Kidney glomerular epithelial cell (primary cell): ENCODE measurements at places on chromosomes 5 and 9.

DNA sequence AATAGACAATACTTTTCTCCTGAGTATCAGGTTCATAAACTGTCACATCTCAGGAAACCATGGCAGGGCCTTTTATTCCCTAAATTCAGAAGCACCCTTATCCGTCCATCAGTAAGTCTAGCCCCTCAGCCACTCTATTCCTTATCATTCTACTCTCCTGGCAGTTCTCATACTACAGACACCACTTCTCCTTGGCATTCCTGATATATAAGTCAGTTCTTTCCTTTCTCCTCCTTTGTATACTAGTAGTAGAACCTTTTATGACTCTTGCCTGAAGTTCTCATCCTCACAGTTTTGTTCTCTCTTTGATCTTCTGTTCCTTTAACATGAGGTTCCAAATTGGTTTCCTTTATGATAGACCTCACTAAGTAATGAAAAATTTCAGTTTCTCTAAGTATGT is 29.3 kb downstream of the GRAMD2B start:
- DNase-seq, result no peak

DNA sequence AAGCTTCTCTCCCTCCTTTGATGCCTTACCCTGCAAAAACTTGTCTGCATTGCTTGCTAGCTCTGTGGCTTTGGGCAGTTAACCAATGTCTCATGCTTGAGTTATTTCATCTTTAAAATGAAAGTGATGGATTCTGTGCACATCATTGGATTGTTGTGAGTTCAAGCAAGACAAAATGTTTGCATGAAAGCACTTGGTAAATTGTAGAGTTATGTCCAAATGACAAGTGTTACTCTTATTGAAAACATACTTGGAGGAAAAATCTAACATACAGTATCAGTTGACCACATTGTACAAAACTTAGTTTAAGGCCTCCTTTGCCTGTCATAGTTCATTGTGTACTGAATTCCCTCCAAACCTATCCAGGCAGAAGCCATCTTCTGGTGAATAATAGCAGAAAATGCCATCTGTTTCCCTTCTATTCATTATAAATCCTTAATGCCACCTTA is 30.0 kb downstream of the TGFBR1 start:
- DNase-seq, result peak; percentile 40

DNA sequence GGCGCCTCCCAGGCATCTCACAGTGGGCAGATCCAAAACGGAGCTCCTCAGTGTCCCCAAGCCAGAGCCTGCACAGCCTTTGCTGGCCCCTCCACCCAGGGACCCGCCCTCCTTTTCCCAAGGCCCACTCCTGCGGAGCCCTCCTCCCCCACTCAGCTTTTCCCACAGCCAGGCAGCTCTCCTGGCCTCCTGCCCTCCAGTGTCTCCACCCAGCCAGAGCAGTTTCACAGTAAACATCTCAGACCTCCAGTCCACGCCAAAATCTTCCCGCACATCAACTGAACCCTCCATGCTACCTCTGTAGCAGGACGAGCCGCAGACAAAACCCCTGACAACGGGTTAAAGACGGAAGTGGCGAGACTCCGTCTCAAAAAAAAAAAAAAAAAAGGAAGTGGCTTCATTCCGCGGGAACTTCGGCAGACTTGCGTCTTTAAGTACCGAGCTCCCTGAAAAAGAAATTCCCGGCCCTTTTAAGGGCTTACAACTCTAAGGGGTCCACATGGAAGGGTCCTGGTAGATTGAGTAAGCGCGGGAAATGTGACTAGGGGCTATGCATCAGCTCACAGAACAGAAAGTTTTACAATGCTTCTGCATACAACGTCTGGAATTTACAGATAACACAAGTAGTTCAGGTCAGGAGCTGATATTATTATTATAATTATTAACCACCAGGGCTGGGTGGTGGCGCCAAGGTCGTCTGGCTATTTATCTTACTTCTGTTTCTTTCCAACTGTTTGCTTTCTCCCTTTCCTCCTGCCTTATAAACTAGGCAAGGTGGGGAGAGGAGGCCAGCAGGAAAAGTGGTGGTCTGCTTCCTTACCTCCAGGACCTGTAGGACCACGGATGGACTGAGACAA is 11.4 kb upstream of the GRIN1 start:
- DNase-seq, result no peak

DNA sequence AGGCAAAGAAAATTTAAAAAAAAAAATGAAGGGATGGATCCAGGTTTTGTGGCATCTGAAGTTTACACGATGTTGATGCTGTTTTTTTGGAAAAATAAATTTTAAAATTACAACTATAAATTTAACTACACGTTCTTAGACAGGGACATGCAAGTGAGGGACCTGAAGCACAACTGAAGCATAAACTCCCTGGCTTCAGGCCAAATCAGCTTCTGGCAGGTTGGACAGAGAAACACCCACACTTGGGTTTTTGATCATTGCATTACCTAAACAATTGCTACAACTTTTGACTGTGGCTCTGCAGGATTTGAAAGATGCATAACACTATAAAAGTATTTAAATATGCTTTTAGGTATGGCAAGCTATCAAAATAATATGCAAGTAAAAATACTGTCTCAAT is 1318.3 kb upstream of the DMAC1 start:
- DNase-seq, result no peak

DNA sequence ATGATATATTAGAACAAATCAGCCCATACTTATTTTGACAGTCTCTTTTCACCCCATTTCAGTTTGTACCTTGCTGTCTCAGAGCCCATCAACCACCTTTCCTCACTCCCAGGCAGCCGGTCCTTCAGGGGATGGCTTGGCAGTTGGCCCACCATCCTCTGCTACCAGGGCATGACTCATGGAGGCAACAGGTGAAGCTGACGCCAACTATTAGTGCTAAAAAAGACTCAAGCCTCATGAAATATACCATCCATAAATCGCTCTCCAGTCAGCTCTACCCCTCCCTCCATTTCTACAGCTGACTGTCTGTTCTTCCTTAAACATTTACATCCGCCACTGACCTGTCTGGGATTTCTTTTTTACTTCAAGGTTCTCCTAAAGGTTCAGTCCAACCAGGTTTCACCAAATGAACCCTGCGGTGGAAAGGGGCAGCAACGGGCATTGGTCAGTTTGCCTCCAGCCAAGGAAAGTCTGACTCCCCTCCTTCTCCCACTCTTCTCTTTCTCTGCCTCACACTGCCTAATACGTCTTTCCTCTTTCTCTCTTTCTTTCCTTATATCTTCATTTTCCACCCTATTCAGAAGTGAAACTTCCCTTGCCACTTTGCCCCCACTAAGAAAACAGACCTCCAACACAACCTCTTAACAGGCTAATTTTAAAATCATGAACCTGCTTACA is 439.1 kb downstream of the RAB3C start:
- DNase-seq, result no peak

DNA sequence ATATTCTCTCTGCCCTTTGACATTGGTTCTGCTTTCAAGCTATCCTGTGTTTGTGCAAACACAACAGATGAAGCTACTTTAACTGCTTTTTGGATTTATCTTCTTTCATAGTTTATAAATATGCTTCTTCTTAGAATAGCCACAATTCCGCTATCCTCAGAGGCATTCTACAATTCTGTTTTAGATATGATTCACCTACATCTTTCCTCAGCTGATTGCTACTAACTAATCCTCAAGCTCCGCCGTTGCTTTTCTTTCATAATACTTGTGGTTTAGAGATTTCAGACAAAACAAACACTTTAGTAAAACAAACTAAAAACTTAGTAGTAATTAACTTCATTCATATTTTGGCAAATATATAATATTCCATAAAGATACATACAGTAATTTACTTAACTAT is 52.5 kb downstream of the ECPAS start:
- no peak for DNase-seq

GRCh38 chr9:86281593-86282076 is 703 bp downstream of the ISCA1 start:
- no peak for DNase-seq

- DNase-seq, result no peak
Measured at GRCh38 chr9:14346231-14346791, 32.4 kb upstream of the NFIB start.

DNA sequence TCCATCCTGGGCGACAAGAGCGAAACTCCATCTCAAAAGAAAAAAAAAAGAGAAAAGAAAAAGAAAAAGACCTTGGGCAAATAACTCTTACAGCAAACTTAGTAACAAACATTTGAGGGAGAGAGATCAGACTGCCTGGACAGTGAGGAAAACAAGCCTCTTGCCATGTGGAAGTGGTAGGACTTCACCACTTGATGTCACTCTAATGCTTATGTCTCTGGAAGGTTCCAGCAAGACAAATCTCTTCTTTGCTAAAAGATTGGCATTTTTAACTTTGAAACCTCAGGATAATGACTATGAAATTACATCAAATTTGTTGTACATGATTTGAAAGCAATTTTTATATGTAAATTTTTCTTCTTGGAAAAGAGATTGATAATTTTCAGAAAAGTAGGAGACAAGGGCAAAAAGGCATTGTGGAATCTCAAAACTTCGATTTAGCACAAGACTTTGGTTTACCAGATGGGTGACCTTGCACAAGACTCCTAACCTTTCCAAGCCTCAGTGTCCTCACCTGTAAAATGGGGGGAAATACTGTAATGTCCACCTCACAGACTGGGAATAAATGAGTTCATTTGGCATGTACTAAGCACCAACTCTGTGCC is 5.4 kb downstream of the ACTL7B start:
- DNase-seq, result peak; percentile 6

- DNase-seq, result no peak
Measured at GRCh38 chr9:129407905-129408452, 212.9 kb downstream of the C9orf50 start.

- no peak for DNase-seq
Measured at GRCh38 chr5:389197-389821, 53.7 kb upstream of the EXOC3 start.

DNA sequence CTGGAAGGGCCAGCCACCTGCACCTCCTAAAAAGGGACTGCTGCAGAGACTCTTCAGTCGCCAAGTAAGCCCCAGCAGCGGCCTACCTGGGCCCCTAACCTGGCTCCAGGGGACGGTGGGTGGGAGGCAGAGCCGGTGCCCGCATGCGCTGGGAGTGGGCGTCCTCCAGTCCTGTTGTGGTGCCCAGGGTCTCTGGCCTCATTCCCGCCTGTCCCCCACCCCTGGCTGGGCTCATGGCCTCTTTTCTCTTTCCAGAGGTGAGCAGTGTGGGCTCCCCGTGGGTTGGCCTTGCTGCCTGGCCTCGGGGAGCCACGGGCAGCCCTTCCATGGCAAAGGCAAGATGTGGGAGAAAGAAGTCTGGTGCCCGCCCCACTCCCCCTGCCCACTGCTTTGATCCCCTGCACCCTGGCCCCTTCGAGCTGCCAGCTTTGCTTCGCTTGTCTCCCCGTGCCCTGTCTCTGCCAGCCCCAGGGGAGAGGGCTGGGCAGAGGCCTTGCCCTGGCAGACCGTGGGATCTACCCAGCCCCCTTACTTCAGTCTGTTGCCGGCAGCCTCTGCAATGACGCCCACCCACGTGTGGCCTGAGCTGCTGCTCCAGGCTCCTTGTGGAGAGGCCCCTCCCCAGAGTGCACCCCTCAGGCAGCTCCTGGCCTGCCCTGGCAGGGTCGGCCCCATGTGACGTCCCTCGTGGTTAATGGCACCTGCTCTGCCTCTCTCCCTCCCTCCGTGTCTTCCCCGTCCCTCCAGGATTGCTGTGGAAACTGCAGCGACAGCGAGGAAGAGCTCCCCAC is 5.4 kb upstream of the PRR7 start:
- no peak for DNase-seq
